Omental fat pad (tissue), 4 donors: ENCODE measurements at places on chromosomes 4 and X.
A peak's percentile ranks its signal among the peaks of the same experiment; 100 is the strongest.

DNA sequence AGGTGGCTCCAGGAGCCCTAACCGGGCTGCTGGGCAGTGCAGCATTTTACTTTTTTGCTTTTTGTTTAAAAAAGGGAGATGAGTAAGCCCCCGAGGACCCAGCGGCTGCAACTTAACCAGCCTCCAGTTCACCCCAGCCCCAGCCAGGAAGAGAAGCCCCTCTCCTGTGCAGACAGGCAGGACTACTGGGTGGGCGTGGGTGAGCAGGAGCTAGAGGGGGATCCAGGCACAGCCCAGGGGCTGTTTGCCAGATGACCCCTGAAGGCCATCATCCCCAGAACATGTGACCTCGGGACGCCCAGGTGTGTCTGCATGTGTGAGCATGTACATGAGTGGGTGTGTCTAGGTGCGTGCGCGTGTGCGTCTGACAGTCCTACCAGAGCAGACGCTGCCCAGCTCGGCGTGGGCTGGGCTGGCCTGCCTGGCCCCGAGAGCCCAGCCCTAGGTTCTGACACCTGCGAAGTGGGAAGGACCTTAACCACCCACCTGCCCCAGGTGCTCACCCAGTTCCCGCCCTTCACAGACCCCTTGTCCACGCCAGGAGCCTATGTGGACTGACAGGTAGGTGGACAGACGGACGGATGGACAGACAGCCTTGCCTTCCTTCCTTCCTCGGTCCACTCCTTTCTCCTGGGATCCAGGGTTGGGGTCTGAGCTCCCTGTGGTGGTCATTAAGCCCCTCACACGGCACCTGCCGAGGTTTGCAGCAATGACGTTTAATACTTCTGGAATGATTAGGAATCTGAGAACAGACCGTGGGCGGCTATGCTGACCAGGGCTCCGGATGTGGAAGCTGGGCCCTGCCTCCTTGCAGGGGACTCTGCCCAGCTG lies 7.8 kb upstream of the HAUS3 start:
- peak; percentile 17 for DNase-seq

GRCh38 chr4:21802406-21802805 lies 146.2 kb downstream of the KCNIP4 start:
- no peak for DNase-seq

DNA sequence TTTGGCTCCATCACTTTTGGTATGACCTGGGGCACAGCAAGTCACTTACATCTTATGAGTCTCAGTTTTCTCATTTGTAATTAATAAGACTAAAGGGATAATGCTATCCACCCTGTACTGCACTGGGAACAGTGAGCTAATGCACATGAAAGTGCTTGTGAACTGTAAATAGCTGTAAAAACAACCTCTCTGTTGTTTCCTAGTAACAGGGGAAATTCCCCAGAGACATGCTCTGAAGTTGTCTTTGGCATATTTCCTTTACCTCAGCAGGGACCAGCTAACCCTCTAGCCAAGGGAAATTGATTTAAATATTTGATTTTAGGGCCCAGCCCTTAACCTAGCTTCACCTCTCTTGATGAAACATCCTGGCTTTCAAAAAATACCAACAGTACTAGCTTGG lies 6.1 kb upstream of the CYSLTR1 start:
- no peak for DNase-seq

GRCh38 chrX:151393514-151393913 lies 3.5 kb upstream of the VMA21 start:
- DNase-seq = no peak

DNA sequence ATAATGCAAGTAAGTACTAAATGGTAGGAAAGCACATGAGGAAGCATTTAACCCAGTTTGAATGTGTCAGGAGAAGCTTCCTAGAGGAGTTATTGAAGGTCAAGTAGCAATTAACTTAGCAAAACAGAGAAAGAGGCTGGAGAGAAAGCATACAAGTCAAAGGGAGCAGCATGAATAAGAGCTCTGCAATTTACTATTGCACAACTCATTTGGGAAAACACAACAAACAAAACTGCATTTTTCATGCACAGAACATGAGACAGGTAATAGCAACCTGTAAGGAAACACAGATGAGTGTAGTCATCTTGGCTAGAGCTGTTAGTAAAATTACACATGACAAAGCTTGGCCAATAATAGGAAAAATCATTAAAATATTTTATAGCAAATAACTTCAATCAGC lies 538.1 kb downstream of the PPP4R3C start:
- DNase-seq = no peak

DNA sequence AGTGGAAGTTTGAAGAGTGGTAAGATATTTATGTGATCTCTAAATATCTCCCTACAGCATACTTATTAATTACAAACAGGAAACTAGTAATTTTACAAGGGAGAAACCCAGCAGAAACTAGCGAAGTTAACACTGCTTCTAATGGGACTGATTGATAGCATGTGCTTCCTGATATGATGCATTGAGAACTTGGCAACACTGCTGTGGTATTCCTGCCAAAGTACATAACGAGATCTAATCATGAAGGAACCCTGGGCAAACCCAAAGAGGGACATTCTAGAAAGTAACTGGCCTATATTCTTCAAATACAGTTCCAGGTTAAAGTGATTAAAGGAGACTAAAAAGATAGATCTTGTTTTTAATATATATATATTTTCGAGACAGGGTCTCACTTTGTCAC lies 4.6 kb upstream of the GPR34 start:
- no peak for DNase-seq
